Hematopoietic multipotent progenitor cell treated with erythropoietin and hydrocortisone succinate and interleukin-3 and kit ligand, for 15 days (in vitro differentiated cells): ENCODE measurements at places on chromosomes 3 and 15.

GRCh38 chr3:62416144-62416543, 42.8 kb upstream of the FEZF2 start:
- no peak for DNase-seq

- DNase-seq: no peak
Measured at GRCh38 chr3:117736846-117737245, 1027.3 kb downstream of the TUSC7 start.

DNA sequence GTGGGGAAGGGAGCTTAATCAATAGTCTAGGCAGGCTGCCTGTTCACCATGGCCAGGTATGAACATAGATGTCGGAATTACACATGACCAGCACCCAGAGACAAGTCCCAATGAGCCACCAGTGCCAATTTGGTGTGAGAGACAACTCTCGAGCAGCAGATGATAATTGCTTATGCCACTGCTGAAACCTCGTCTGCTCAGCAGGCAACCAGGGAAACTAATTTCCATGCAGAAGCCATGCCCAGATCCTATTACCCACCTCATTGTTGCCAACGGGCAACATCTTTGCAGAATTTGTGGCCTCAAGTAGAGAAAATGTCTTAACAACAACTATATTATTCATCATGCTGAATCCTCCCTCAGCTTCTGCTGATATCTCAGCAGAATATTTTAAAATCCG, 84.9 kb downstream of the CGGBP1 start:
- no peak for DNase-seq

GRCh38 chr3:98433764-98434163, 29.2 kb upstream of the OR5K1 start:
- no peak for DNase-seq

DNA sequence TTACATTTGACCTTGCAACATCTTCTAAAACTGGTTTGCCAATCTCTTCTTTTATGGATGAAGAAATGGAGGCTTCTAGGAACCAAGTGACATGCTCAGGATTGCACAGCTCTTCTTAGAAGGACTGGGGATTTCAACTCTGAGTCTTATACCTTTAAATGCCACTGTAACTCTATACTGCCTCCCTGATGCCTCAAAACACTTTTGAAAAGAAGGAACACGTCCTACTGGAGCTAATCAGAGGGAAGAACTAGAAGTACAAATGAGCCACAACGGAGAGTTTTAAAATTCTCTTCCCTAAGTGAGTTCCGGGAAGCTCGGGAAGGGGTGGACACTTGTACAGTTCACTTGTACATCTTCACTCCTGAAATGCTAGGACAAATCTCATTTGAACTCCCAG, 949 bp upstream of the MITF start:
- DNase-seq: no peak

- no peak for DNase-seq
Measured at GRCh38 chr3:196942915-196943277, 568 bp upstream of the NCBP2 start.

GRCh38 chr3:41792806-41793205, 169.1 kb downstream of the ULK4 start:
- DNase-seq: no peak

- DNase-seq: no peak
Measured at GRCh38 chr15:42159381-42160015, 3.1 kb upstream of the PLA2G4F start.

GRCh38 chr15:97902140-97902780, 58.2 kb upstream of the ARRDC4 start:
- no peak for DNase-seq

GRCh38 chr3:54968546-54969172, 40.8 kb upstream of the LRTM1 start:
- no peak for DNase-seq

- DNase-seq: no peak
Measured at GRCh38 chr3:42052484-42053351, 38.4 kb upstream of the TRAK1 start.

DNA sequence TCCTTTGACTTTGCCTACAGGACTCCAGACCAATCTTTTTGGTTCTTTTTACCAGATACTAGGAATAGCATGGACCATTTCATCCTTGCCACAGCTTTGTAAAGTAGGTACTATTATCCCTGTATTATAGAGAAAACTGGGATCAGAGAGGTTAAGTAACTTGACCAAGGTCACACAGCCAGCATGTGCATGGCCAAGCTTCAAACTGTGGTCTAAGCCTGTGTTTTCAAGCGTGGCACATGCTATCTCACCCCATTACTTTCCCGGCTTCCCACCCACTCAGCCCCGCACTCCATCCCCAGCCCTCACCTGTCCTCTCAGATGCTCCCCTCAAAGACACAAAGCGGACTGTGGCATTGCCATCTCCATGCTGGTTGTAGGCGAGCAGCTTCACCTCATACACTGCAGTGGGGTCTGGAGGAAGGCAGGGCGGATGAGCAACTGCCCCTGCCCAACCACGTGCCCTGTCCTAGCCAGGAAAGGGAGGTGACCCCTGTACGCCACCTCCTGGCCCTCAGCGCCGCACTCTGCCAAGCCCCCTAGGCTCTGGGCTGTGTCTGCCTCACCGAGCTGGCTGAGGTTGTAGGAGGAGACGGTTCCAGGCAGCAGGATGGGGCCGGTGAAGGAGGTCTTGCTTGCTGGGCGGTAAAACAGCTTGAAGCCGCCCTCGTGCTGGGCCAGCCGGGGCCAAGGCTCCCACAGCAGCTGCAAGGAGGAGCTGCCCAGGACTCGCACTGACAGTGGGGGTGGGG, 25.7 kb downstream of the RNU5B-1 start:
- DNase-seq: no peak

DNA sequence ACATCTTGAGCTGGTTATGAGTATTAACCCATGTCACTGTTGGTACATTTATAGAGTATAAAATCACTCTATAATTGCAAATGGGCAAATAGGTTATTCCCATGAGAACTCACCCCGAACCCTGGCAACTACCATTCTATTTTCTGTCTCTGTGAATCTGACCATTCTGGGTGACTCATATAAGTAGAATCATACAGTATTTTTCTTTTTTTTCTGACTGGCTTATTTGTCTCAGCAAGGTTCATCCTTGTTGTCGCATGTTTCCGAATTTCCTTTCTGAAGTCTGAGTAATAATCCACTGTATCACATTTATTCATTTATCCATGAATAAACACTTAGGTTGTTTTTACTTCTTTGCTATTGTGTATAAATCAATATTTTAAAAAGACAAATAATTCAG, 59.9 kb upstream of the CHRM5 start:
- no peak for DNase-seq

DNA sequence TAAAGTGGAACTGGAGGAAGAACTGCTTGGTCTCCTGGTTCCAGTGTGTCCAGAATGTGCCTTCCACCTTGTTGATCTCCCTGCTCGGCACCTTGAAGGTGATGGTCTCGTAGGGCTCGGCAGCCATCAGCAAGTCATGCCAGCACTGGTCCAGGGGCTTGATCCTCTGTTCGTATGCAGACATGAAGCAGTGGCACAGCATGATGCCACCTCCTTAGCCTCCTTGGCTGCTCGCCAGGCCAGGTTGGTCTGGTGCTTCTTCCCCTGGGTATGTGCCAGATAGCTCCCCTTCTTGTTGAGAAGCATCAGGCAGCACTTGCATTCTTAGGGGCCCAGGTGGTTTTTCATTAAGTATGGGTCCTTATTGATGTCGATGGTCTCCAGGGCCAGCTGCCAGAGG, 17.8 kb upstream of the TXNRD3 start:
- DNase-seq: no peak

- peak; percentile 17 for DNase-seq
Measured at GRCh38 chr3:155891321-155891720, 20.9 kb downstream of the GMPS start.

- DNase-seq: no peak
Measured at GRCh38 chr15:77838061-77838460, 205.3 kb upstream of the LINGO1 start.

DNA sequence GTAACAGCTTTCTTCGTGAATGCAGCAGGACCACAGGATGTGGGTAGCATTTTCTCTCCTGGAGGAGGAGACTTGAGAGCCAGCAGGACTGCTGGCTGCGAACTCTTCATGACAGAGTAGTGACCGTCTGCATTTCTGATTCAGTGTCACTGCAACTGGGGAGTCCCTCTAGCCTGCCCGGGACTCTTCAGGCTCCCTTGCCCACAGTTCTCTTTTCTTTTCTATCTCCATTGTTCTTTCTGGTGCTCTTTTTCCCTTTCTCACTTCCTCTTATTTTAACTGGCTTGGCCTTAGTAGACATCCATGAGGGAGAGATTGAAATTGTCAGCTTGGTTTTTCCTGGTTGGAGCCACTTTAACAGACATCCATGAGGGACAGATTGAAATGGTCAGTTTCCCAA, 49.9 kb upstream of the P2RY1 start:
- no peak for DNase-seq

DNA sequence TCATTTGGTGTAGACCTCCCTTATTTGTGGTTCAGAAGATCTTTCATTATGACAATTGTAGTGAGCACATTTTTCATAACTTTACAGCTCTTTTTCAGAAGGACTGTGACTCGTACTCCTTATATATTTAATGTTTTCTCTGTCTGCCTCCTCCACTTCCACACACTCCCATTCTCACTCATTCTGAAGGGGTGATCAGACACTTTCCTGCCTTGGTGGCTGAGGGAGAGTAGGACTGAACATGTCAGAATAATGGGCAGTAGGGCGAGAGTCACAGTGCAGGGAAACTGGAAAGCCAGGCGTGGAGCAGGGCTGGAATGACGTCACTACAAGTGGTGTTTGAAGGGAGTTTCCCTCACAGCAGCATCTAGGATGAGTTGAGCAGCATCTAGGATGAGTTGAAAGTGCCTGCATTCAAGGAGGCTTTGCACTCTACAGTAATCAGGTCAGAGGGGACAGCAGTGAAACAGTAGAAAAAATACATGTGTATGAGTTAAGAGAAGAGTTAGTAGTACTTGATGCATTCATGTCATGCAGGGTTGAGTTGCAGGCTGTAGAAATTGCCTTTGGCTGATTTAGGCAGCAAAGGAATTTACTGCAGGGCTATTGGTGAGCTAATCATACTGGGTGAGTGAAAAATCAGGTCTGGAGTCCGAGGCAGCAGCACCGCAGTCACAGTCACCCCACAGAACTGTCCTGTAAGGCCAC, 36.3 kb upstream of the FBXL22 start:
- no peak for DNase-seq

GRCh38 chr3:188529228-188529627, 375.3 kb downstream of the LPP start:
- no peak for DNase-seq

- peak; percentile 25 for DNase-seq
Measured at GRCh38 chr3:37967260-37967881, 23.2 kb upstream of the VILL start.

- no peak for DNase-seq
Measured at GRCh38 chr3:114848082-114848481, 299.0 kb downstream of the ZBTB20 start.

DNA sequence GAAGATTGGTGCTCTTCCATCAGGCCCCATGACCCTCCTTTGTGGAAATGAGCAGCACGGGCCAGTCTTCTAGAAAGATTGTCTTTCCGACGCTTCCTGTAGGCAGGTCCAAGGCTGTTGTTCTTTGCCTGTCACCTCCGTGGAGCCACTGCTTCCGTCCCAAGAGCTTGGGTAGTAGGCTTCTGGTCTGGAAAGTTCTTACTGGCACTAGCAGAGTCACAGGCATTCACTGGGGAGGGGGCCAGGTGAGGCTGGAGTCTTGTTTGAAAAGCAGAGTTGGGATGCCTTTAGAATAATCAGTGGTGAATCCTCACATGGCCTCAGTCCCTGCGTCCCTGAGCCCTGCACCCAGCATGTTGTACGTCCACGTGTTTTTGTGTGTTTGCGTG, 76.2 kb upstream of the ADPGK start:
- no peak for DNase-seq

GRCh38 chr3:48184299-48184698, 3.9 kb downstream of the CDC25A start:
- DNase-seq: no peak

DNA sequence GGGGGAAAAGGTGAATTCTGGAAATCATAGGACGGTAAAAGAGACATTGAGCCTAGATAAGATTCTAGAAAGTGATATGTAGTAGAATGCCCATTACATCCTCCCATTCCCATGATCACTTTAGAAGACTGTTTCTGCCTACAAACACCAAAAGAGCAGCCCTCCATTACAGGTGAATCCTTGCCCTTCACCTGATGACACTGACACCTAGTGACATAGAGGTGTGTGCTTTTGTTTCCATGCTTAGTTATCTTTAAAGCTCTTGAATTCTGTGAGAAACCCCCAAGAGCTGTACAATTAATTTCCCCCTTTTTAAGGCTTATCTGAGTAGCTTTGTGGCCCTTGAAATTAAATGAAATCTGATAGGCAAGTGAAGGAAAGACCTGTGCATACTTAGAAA, 8.3 kb upstream of the BBX start:
- no peak for DNase-seq

DNA sequence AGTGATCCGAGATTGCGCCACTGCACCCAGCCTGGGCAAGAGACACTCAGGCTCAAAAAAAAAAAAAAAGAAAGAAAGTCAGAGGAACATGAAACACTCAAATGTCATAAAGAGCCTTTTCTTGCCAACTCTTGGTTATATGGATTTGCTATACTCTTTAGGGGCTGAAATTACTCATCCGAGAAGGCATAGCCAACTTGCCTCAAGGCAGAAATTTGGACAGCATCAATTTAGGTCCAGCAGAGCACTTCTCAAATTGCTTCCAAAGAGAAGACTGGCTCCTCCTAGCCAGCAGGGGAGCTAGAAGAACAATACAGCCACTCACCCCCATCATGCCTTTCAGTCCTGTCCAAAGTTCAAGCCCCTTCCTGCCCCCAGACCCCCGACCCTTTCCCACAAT, 43.8 kb downstream of the OSBPL10 start:
- DNase-seq: no peak

DNA sequence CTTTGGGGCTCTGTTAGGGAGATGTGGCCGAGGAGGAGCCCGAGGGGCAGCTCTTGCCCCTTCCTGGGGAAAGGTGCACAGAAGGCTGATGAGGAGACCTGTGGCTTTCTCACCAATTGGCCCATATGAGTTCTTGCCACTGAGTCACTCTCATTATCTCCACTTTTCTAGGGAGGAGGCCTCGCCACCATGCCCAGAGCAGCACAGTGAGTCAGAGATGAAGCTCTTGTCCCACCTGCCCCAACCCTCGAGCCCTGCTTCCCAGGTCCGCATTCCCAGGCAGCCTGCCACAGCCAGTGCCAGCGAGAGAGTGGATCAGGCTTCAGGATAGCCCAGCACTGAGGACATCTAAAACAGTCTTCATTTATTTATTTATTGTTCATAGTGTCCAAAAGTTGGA, 53.5 kb downstream of the AMOTL2 start:
- DNase-seq: no peak

DNA sequence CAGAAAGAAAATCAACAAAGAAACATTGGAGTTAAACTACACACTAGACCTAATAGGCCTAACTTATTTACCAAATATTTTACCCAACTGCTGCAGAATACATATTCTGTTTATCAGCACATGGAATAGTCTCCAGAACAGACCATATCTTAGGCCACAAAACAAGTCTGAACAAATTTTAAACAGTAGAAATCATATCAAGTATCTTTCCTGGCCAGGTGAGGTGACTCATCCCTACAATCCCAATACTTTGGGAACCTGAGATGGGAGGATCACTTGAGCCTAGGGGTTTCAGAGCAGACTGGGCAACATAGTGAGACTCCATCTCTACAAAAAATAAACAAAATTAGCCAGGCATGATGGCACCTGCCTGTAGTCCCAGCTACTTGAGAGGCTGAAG, 18.1 kb upstream of the KPNA4 start:
- no peak for DNase-seq
